ENCODE measurements at places on chromosomes 4 and X.
A peak's percentile ranks its signal among the peaks of the same experiment; 100 is the strongest.

DNA sequence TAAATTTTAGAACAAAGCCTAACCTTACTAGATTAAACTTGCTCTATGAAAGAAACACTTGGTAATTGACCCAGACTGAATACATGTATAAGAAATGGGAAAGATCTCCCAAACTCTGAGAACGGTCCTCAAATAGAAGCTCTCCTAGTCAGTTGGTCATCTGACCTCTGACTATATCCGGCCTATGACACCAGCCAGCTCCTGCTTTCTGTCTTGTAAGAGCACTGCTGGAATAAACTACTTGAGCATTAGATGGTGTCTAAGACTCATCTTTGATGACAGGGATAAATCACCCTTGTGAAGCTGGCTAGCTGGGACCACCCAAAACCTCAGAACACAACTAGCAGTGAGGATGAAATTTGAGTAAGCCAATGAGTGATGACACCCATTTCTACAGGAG, 24.2 kb downstream of the LRIT3 start:
- no peak for DNase-seq

GRCh38 chr4:41645728-41646390, 102.7 kb downstream of the PHOX2B start:
- DNase-seq = no peak

DNA sequence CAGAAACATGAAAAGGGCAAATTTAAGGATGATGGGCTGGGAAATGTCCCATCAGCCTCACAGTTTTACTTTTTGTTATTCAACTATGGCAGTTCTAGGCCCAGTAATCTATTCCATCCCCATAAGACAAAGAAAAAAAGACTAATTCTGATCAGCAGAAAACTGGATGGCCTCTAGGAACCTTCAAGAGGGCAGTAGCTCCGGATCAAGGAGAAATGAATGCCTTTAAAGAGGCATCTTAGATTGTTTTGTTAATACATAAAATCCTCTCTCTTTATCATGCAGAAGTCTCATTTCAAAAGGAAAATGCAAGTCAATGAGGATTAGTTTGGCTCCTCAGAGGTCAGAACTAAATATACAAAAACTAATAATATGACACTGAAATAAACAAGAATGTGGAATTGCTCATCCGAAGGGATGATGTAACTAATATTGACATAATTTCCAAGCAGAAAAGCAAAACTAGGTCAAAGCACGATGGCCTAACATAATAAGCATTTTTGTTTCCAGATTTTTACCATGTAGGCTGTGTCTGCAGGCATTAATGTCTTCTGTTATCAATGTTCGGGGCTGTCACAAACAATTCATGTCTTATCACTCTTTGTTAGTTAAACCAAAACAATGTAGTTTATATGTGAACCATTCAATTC, 8.8 kb downstream of the MID1 start:
- no peak for DNase-seq

DNA sequence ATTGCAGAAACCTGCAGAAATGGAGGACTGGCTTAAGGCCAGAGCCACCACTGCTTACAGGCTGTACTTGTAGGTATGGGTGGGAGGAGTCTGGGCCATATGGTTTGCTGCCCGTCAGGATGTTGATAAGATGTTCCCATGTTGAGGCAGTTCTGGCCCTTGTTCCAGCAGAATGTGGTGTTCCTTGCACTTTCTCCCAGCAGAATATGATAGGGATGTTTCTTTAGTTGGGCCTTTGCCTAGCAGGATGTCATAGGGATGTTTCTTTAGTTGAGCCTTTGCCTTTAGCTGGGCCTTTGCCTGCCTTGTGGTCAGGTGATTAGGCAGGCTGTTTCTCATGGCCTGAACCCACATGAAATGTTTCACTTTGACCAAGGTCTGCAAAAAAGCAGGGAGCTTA, 139.1 kb upstream of the PAQR3 start:
- no peak for DNase-seq

GRCh38 chrX:127708155-127708554, 344.0 kb downstream of the ACTRT1 start:
- DNase-seq = no peak

DNA sequence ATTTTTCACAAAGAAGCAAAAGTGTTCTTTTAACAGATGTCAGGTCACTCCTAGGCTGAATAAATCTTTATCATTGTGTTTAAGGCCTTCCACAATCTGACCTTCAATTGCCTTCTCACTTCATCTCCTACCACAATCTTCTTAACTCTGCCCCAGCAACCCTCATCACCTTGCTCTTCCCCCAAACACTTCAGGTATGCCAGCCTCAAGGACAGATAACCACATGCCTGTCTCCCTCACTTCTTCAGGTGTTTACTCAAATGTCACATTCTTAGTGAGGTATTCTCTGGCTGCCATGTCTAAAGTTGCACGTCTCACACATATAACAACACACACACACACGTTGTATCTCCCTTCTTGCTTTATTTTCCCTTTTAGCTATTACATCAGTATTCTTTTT, 146.5 kb downstream of the ANKRD50 start:
- no peak for DNase-seq

- DNase-seq = no peak
Observed at GRCh38 chrX:142503967-142504643, 299.0 kb upstream of the MAGEC2 start.

- DNase-seq = no peak
Observed at GRCh38 chrX:26851981-26852380, 611.2 kb downstream of the PPP4R3C start.

DNA sequence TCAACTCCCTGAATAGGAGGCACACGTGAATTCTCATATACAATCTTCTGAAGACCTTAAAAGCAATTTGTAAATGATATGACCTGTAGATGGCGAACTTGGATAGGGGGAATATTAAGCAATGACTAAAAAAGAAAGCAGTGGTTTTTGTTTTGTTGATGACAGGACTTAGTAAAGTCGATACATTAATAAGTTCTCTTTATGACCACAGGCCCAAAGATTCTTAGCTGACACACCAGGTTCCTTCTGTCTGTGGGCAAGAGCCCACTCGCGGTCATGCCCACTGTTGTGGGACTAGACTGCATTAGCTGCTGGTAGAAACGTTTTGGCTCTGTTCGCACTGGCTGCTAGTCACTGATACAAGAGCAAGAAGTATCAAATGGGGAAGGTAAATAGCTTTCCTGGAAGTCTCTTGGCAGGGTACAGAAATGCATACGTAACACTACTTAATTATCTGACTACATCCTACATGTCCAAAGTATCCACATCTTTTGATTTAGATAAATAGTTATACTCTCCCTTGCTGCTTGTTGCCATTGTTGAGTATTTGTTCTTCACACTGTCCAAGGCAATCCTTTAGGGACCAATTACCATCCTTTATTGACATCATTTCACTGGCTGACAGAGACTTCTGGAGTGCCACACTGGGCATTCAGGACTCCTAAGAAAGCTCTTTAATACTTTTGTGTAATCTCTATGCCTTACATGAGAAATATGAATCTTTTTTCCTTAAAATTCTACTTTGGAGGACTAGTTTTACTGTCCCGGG, 31.0 kb downstream of the ALPK1 start:
- peak; percentile 14 for DNase-seq

GRCh38 chrX:30949554-30949953, 60.5 kb upstream of the TAB3 start:
- no peak for DNase-seq

- DNase-seq = no peak
Observed at GRCh38 chr4:11724731-11725130, 296.0 kb upstream of the HS3ST1 start.

- DNase-seq = no peak
Observed at GRCh38 chrX:40467454-40467853, 113.3 kb upstream of the ATP6AP2 start.

DNA sequence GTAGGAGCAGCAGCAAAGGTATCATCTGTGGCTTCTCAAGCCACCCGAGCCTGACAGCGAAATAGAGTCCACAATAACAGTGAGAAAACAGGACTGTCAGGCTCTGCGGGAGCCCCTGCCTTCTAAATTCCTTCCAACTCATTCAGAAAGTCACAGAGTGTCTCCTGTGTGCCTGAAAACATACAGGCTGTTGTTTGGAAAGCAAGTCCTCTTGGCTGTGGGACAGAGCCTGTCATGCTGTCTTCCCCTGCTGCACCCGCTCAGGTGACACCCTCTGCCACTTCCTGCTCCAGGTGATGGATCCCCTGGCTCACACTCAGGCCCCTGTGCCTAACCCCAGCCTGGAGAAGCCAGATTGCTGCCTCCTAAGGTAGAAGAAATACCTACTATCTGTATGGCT, 152.3 kb downstream of the RAB28 start:
- no peak for DNase-seq

DNA sequence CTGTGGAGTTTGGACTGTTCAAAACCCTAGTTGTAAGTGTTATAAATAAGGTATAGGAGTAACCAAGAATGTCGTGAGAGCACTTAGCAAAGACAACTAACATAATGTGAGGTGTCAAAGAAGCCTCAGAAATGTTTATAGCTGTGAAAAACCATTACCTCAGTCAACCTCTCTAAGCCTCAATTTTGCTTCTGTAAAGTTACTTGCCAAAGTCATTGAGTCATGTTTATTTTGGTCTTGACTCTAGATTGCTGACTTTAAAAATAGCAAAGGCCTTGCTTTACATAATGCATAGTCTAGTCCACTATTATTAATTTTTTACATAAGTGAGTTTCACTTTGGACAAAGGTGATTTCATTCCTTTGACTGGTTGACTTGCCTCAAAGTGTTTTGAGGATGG, 257.6 kb upstream of the CXXC4 start:
- no peak for DNase-seq

DNA sequence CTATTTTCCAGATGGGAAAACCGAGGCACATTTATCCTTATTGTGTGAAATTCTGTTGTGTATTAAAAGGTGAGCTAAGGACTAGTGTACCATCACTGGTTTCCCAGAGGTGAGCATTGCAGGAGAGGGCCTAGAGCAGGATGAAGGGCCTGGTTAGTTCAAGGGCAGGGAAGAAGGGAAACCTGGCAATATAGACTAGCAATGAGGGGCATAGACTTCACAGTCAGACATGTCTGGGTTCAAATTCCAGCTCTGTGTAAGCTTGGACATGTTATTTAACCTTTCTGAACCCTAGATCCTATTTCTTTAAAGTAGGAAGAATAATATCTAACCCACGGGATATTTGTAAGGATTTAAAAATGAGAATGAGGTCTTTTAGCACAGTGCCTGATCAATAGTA, 50.8 kb downstream of the WDR19 start:
- no peak for DNase-seq

GRCh38 chr4:152045807-152046571, 285.2 kb upstream of the GATB start:
- no peak for DNase-seq

GRCh38 chr4:2817701-2818350, 24.9 kb downstream of the SH3BP2 start:
- DNase-seq = no peak

DNA sequence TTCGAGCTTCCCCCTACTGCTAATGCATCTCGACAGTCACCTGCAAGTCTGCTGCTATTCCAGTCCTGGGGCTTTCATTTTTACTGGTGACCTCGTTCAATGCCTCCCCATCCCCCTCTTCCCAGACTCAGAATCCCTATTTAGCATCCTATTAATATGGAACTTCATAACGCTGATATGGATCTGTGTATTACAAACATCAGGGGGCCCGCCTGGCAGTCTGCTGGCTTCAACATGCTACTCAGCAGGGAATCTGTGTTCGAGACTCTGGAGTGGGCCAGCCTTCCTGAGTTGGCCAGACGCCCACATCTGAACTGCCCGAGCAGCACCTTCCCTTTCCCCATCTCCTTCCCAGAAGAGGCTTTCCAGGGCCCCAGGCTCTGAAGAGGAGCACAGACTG, 173.9 kb upstream of the PPARGC1A start:
- DNase-seq = no peak

GRCh38 chr4:187972135-187972534, 23.4 kb upstream of the ZFP42 start:
- no peak for DNase-seq
